Activated CD4-positive, CD25-positive, alpha-beta regulatory T cell treated with anti-CD3 and anti-CD28 coated beads, Interleukin-2, amount 50 U/mL, for 24 hours (primary cell): ENCODE measurements at places on chromosomes 2 and 18.

DNA sequence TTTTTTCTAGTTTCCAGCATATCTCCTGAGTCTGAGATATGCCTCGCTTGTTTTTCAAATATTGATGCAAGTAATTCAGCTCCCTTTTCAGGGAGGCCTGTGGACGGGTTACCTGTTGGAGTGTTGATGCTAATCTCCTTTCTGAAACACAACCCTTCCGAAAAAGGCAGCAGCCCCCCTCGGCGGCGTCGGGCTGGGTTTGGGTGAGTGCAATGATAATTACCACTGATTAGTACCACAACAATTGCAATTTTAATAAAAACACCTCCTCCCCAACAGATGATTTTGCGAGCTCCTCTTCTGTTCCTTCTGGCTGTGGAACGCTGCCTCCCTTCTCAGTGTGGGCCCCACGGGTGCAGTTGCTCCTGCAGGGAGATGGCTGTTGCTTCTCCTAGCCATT, 66.3 kb downstream of the PTGR3 start:
- no peak for ATAC-seq

DNA sequence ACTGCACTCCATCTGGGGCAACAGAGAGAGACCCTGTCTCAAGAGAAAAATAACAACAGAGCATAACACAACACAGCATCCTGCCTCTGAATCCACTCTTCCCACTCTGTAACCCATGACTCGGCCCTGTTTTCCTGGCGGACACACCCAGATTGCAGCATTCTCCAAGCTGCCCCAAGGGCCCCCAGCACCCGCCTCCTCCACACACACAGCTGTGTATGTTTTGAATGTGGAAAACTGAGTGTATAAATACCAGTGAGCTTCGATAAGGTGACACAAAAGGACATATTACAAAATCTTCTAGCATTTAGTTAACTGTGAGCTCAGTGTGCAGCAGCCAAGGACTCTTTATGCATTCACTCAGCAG, 13.0 kb downstream of the IMPA2 start:
- ATAC-seq: no peak

DNA sequence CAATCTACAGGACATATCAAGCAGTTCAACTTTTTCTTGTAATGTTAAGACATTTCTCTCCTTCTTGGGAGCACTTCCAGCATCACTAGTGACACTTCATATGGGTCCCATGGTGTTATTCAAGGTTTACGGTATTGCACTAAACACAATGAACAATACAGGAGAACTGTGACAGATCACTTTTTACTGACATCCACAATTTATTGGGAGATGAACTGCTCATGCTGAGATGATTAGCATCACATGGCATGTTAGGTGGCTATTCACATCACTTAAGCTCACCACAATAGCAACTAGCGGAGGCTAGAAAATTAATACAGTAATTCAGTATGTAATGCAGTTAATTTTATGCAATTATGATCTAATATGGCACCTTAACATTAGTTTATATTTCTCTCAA, 264.4 kb downstream of the ERBB4 start:
- no peak for ATAC-seq

GRCh38 chr18:69402533-69402989, 1.9 kb downstream of the DOK6 start:
- ATAC-seq: peak; percentile 23

DNA sequence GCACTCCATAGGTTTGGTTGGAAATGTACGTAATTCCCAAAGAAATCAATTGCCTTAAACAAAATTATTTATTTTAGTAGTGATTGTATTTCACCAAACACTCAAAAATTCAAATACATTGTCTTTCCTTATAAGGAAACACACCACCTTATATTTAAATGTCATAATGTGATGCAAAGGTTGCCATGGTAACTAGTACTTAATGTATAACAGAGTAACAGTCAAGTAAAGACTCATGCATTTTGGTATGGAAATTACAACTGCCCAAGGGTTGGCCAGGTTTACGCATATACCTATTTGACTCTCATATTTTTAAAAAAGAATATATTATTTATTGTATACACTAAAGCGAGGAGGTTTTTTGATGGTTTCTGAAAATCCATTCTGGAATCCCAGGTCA, 231.2 kb downstream of the TCF4 start:
- ATAC-seq: no peak

GRCh38 chr2:238237431-238238135, 2.3 kb downstream of the HES6 start:
- ATAC-seq: no peak

DNA sequence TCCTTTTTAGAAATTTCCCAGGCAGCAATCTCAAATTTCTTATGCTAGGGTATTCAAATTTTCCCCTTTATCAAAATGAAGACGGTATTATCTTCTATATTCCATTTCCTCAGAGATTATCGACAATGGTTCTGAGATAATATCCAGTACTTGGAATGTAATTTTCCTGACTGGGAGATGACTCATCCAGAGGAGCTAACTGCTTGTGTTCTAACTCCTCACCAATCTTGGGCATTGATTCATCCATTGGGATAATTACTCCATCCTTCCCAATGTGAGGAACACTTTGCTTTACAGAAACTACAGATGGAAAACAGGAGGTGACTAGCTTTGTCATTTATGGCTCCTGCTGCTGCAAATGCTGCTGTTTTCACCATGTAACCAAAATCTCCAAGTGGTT, 239.4 kb upstream of the LYPD1 start:
- ATAC-seq: no peak

- ATAC-seq: no peak
These were observed 33.5 kb downstream of the GRHL1 start for GRCh38 chr2:9984871-9985480.

DNA sequence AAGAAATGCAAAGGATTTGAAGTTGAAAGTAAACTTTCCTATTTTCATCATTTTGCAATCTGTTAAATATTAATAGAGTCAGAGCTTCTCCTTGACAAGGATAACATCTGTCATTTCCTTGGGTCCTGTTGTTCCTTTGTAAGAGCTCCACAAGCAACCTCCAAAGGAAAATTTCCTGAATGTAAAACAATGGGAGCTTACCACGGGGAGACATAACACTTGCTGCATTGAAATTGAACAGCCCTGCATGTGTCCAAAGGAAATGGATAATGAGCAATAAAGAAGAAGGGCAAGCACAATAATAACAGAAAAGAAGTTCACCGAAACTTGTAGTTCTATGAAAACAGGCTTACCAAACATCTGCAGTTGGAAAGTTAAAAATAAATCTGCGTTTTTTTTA, 42.0 kb upstream of the SCG2 start:
- ATAC-seq: no peak

DNA sequence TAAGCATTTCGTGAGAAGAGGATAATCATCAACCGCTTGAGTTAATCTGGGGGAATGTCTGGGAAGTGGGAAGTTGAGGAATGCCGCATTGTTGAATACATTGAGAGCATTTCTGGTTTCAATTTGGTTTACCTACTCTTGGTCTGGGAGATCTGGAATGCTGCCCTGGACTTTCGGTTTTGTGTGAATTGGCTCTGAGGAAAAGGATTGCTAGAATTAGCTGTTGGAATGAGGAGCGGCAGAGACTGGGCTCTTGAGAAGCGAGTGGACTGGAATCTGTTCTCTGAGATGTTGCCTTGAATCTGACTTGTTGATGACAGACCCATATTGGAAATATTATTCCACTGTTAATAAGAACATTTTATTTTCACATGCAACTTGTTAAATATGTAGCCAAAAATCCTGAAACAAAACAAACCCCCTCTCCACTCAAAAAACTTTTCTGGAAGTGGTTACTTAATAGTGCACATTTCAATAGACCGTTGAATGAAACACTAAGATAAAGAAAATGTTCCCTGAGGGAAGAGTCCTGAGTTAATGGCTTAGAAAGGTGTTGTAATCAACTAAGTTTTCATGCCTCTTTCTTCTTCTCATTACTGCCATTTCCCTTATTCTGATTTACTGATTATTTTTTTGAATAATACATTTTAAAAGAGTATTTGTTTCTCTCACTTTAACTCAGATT, 50.8 kb downstream of the PTPRM start:
- ATAC-seq: no peak

DNA sequence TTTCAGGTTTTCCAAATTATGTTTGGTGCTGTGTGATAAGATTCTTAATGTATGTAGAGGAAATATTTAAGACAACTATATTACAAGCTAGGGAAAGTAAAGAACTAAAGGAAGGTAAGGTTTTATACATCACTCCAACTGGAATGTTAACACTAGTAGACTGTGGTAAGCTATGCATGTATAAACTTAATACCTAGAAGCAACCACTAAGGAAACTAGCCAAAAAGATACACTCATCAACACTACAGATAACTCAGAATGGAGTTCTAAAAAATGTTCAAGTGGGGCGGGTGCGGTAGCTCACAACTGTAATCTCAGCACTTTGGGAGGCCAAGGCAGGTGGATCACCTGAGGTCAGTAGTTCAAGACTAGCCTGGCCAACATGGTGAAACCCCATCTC, 37.8 kb upstream of the MALL start:
- ATAC-seq: no peak

- no peak for ATAC-seq
These were observed 149.1 kb upstream of the MYCN start for GRCh38 chr2:15791294-15791693.

DNA sequence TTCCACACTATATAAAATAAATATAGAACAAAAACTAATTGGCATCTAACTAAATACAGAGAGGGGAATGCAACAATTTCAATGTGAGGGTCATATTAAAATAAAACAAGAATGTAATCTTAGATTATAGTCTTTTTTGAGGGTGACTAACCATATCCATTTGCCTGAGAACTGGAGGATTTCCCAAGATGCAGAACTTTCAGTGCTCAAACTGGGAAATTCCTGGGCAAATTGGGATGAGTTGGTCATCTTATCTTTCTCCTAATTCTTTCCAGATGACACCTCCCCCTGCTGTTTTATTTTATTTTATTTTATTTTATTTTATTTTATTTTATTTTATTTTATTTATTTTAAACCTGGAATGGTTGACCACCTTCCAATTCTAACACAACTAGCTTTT, 846.2 kb downstream of the SLC4A3 start:
- ATAC-seq: no peak

DNA sequence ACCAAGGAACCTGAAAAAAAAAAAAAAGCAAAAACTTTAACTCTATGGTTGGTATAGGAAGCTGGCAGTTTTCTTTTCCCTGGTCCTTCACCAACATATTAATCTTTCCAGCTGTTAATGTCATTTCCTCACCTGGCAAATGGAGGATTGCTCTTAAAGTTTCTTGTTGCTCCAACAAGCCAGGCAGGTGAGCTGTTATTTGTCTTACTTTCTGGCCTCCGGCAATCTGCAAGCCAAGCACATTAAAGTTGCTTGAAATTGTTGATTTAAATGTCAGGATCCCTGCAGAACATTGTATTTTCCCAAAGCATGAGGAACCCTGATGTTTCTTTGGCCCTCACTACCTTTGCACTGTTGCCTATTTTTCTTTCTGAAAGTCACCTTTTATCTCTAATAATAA, 664.9 kb downstream of the METTL4 start:
- ATAC-seq: no peak

DNA sequence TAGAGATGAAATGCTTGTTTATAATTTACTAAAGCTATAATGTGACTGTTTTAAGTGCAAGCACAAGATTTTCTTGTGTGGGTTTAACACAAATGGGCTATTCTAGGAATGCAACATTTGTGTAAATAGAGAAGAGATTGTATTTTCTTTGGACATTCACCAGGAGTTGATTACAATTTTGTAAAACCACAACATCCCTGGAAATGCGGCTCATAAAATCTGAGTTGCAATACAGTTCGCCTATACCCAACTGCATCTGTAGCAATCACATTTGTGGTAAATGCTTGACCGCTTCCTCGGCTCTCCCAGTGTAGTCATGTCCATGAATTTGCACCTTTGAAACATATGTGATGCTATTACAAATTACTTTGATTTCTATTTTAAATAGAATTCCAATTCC, 348.7 kb upstream of the CDH20 start:
- ATAC-seq: no peak

GRCh38 chr18:63085611-63086010, 234.0 kb downstream of the BCL2 start:
- no peak for ATAC-seq

GRCh38 chr18:13268158-13269012, 49.8 kb downstream of the LDLRAD4 start:
- no peak for ATAC-seq

GRCh38 chr2:54726940-54727339, 3.5 kb downstream of the EML6 start:
- no peak for ATAC-seq

DNA sequence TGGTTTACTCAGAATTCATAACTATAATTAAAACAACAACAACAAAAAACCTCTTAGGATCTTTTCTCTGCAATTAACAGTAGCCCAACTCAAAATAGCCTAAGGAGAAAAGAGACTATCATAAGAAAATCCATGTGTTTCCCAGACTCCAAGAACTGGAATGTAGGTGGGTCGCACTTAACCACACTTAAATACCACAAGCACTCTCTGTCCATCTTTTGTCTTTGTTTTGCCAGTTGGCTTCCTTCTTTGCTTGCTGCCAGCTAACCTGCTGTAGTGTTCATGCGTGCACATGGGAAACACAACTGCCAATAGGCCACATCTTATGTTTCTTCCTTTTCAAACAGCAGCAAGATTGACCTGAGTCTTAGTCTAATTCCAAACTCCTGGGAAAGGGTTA, 24.1 kb upstream of the ACVR1 start:
- ATAC-seq: no peak

GRCh38 chr2:100283724-100284501, 38.4 kb downstream of the LONRF2 start:
- ATAC-seq: no peak

DNA sequence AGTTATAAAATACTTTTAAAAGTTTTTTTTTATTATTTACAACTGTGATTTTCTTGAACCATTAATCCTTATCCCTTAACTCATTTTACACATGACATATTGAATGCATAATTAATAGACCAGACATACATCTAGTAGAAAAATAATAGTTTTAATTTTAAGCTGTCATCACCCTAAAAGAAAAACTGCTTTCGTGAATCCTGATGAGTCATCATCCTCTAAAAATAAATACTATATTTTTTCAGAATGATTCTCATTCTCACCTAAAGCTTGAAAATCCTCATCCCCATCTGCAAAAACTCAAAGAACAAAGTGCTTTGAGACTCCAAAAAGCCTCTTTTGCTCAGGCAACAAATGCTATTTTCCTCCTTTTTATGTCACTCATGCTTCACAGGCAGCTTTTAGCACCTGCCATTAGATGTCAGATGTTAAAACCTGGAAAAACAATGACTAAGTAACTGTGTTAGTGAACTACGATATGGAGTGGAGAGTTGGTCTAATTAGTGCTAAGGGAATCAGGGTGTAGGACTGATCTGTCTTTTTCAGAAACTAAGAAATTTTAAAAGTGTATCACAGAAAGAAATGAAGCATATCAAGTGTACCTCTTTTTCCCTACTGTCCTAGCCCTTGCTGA, 297.6 kb downstream of the TMX3 start:
- ATAC-seq: no peak

- ATAC-seq: no peak
These were observed 72.6 kb downstream of the EPAS1 start for GRCh38 chr2:46369783-46370182.
